NCI-H2081 (cell line): ENCODE measurements at places on chromosomes 2 and 18.

DNA sequence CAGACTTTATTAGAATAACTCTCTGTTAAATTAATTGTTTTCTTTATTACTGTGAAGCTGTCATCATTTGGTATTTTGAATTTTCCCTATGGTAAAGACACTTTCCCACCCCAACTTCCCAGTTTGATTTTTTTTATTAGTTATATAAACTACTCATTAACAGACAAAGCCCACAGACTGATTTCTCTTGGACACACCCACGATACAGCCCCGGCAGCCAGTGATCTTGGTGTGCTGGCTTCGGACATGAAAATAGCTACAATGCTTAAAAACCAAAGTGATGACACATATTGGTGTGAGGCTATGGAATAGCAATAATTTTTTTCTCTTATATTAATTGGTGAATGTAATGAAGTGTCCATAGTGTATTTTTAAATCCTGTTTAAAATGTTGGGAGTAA, 225.4 kb upstream of the SIX3 start:
- DNase-seq = no peak

DNA sequence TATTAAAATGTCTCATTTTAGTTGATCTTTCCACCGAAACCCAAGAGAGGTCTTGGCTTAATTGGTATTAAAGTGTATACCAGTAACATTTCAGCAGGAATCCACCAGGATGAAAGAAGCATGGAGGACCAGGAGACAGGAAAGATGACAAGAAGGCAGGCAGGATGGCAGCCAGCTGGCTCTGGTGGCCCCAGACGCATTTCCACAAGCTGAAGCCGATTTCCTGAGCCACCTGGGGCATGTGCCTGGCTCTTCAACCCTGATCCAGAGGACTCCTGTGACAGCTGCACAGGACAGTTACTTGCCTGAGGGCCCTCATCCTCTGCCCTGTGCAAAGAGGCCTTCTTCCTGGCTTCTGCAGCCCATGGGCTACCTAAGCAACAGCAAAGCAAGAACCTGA, 56.9 kb upstream of the NFU1 start:
- DNase-seq = no peak

- DNase-seq = no peak
Observed at GRCh38 chr2:189854187-189854586, 69.9 kb downstream of the PMS1 start.

DNA sequence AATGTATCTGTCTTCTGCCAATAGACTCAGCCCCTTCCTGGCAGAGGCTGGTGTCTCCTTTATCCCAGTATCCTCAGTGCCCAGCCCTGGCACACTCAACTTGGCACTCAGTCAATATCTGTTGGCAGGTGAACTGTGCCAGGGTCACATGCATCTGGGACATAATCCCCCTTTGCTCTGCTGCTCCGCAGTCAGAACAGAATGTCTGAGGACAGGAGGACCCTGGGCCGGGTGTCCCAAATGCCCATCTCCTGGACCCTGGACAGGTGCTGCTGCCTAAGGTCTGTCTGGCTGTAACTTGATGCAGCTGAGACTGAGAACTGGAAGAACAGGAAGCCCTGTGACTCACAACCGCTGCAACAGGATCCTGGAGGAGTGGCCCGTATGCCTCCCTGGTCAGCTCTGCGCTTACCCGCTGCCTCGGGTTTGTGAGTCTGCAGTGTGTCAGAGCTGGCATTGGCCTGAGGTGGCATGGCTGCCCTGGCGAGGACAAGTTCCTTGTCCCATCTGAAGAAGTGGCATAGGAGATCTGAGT, 11.4 kb downstream of the HK2 start:
- peak; percentile 18 for DNase-seq

GRCh38 chr2:72896446-72896845, 9.2 kb downstream of the SPR start:
- no peak for DNase-seq

- peak; percentile 71 for DNase-seq
Observed at GRCh38 chr2:157592948-157593347, 35.7 kb downstream of the ACVR1C start.

DNA sequence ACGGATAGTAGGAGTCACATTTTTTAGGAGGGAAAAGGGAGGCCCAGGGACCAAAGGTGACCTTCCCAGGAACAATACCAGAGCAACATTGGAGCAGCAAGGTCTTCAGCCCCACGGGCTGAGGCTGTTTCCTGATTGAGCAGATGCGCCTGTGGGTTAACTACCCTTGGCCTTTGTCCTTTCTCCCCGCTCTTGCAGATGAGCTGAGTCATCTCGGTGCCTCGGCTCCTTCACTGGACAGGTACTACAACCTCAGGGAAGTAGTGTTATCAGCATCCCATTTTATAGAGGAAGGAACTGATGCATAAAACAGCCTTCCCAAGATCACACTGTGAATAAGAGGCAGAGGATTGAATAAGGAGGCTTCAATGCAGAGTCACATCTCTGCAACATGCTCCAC, 43.5 kb downstream of the DHRS9 start:
- DNase-seq = no peak

DNA sequence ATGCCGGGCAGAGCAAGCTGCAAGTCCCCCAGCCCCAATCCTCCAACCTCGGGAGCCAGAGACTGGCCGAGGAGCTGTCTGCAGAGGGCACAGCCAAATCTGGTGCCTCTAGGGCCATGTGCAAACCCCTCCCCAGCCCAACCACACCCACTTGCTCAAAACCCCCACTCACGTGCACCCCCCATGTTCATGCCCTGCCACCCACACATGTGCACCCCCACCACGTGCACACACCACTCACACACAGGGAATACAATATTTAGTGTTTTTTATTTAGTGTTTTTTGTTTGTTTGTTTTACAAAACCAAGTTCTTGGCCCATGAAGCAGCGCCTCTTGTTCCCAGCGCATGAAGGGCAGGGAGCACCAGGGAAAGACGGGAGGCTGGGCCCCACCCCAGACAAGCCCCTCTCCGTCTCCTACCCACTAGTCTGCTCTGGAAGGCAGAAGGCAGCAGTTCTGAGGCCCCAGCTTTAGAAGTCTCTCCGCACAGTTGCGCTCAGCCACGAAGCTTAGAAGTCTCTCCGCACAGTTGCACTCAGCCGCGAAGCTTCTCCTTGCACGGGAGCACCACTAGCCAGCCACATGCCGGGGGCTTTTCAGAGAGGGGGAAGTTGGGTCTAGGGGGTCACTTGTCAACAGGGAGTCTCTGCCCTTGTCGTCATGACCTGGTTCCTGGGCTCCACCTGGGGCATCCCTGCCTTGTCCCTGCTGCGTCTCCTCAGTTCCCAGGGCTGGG, 276.1 kb upstream of the HDAC4 start:
- DNase-seq = no peak

DNA sequence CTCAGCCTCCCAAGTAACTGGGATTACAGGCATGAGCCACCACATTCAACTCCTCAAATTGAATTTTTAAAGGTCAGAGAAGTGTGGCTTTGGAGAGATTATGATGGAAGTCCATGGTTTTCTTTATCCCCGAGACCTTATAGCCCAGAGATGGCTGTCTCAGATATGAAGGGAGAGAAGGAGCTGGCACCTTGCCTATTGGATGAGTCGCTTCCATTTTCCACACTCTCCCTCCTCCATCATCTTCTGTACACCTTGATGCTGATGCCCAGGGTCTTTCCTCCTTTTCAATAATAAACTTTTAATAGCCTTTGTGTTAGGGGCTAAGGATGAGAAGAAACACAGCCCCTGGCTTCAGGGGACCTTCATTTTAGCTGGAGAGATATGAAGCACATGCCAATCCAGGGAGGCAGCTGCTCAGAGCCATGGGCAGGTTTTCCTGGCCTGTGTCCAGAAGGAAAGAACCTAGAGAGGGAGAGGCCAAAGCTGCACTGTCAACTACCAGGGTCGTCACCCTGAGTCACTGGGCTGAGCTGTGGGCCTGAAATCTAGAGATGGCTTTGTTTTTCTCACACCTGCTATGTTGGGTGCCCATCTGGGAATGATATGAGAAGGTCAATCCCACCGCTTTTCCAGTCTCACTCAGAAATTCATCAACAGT, 146.0 kb upstream of the SERTAD2 start:
- DNase-seq = no peak

GRCh38 chr2:42435628-42436027, 58.2 kb downstream of the KCNG3 start:
- peak; percentile 13 for DNase-seq

GRCh38 chr2:60634438-60634837, 81.0 kb upstream of the BCL11A start:
- DNase-seq = no peak

GRCh38 chr18:7683753-7684152, 116.6 kb downstream of the PTPRM start:
- DNase-seq = no peak

- no peak for DNase-seq
Observed at GRCh38 chr2:67057901-67058703, 339.0 kb upstream of the ETAA1 start.

GRCh38 chr2:16900405-16901025, 234.9 kb upstream of the CYRIA start:
- DNase-seq = peak; percentile 11

DNA sequence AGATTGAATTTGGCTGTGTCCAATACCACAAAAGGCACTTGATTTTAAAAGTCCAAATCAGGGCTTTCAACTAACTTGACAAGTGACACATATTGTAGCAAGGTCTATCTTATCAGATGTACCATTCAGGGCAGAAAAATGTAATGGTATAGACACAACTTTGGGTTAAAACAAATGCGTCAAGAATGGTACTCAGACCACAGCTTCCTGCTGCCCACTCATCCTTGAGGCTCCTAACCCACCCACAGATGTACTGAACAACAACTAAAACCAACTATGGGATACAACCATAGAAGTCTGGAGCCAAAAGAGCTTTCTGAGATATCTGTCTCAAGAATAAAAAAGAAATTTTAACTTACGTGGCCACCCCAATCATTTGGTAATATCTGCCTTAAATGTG, 105.2 kb downstream of the RBM43 start:
- DNase-seq = no peak

DNA sequence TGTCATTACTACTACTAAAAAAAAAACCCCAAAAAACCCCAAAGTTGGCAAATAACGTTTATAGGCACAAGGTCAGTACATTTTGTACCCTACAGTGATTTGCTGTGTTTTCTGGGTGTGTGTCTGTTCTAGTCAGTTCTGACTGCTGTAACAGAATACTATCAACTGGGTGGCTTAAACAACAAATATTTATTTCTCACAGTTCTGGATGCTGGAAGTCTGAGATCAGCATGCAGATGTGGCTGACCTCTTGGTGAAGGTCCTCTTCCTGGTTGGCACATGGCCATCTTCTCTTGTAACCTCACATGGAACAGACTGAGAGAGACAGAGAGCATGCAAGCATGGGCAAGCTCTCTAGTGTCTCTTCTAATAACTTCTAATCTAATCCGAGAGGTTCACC, 103.1 kb downstream of the CERS6 start:
- no peak for DNase-seq

DNA sequence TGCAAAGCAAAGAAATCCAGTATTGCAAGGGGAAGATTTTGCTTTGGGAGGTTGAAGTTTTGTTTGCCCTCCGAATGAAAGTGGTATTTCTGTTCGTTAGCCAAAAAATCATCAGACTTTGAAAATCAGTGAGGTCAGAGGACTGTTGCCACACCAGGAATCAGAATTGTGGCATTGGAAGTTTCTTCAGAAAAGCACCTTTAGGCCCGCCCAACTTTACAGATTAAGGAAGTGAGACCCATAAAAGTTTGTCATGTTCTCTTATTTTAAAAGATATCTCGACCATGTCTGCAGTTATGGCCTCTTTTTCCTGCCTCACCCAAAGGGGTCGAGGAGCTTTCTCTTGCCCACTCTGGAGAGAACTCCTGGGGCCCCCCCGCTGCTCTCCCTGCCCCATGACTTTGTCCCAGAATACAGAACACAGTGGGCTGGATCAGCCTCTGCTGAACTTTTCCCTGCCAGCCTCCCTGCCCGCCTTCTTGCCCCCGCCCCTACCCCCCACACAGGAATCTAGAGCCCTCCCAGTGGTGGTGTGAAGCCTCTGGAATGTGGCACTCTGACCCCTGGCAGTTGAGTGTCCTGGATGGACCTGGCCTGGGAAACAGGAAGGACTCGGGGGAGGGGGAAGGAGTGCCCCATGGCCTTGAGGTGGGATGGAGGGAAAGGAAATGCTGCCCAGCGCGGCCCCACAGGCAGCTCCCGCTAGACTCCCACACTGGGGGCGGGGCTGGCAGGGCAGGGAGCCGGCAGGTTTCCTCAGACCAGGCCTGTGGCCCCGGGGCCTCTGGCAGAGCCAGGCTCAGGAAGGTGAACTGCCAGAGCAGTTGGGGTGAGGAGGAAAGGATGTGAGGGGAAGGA, 25.3 kb downstream of the CRIM1 start:
- DNase-seq = no peak

DNA sequence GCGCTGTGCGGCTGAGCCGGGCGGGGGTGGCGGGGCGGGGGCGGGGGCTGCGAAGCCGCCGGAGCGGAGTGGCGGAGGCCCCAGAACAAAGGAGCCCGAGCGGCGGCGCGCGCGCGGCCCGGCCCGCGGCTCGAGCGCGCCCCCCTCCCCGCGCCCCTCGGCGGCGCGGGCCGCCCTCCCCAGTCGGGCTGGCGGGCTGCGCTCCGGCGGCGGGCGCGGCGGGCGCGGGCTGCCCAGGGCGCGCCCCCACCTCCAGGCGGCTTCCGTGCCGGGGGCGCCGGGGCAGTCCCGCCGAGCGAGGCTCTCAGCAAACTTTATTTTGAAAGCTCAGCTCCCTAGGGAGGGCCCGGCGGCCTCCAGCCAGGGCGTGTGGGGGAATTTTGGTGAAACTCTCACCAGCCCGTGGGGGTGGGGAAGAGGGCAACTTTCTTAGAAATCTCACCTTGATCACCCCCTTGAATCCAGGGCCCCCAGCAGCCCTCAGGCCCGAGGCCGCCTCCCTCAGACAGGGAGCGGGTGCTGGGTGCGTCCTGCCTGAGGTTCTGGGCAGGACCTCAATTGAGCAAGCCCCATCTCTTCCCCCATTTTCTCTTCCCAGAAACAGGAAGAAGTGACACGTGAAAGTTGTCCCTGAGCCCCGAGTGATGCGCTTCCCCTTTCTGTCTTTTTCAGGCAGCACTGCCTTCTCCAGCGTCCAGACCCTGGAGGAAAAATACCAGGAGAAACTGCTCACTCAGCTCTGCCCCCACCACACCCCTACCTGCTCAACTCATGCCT, 786 bp downstream of the TET3 start:
- DNase-seq = peak; percentile 48

- DNase-seq = no peak
Observed at GRCh38 chr2:146530886-146531285, 1313.9 kb upstream of the ACVR2A start.
